ENCODE measurements at places on chromosomes 12 and 14.

GRCh38 chr12:59459966-59460660, 135.7 kb upstream of the SLC16A7 start:
- DNase-seq = no peak

DNA sequence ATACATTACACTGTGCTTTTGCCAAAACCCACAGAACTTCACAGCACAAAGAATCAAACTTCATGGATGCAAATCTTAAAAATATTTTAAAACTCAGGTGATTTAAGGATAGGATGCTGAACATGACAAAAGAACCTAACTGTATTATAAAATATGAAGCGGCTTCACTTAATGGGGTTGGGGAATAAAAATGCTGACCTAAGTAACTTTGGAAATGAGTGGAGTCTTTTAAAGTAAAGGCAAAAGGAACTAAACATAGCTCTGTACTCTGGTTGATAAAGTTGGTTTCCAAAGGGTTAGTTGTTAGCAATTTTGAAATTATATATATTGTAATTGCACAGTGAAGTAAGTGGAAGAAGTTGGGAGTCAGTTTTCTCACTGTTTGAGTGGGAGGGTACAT, 111.5 kb upstream of the SYT1 start:
- no peak for DNase-seq

DNA sequence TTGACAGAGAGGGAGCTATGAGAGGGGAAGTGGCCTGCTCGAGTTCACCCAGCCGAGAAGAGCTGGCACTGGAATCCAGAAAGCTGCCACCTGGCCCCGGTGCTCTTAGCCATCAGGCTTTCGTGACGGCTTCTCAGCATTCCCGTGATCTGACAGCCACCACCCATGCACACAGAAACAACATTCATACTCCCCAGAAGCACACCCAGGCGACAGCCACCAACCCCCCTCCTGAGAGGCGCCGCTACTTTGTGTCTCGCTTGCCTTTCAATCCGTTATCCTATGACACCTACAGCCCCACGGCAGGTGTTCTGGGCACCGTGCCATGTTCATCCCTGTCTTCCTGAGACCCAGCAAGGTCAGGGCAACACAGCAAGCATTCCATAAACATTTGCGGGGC, 31.4 kb downstream of the PSMC1 start:
- DNase-seq = peak; percentile 55

GRCh38 chr14:65791191-65791981, 378.9 kb downstream of the FUT8 start:
- DNase-seq = no peak

DNA sequence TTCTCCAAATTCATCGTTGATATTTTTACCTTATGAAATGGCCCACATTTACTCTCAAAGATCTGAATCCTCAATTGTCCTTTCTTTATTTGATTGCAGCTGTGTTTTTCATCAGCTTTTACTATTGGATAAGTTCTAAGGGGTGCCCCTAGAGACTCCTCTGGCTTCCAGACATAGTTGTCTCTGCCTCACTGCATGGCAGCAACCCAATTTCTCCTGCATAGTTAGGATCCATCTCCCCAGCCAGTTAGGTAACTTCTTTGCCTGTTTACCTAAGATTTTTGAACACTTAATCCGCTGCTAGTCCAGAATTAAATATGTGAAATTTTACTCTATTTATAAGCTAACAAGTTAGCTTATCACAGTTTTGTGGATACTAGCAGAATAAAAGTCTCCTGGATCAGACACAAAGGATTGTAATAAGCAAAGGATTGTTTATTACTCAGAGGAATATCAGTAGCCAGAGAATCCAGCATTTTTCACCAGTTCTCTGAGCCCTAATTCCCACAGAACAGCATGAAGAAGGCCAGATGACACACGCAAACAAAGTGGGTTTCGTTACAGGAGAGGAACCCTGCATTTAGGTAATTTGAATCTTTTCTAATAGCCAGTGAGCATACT, 101.1 kb downstream of the BBS10 start:
- no peak for DNase-seq

DNA sequence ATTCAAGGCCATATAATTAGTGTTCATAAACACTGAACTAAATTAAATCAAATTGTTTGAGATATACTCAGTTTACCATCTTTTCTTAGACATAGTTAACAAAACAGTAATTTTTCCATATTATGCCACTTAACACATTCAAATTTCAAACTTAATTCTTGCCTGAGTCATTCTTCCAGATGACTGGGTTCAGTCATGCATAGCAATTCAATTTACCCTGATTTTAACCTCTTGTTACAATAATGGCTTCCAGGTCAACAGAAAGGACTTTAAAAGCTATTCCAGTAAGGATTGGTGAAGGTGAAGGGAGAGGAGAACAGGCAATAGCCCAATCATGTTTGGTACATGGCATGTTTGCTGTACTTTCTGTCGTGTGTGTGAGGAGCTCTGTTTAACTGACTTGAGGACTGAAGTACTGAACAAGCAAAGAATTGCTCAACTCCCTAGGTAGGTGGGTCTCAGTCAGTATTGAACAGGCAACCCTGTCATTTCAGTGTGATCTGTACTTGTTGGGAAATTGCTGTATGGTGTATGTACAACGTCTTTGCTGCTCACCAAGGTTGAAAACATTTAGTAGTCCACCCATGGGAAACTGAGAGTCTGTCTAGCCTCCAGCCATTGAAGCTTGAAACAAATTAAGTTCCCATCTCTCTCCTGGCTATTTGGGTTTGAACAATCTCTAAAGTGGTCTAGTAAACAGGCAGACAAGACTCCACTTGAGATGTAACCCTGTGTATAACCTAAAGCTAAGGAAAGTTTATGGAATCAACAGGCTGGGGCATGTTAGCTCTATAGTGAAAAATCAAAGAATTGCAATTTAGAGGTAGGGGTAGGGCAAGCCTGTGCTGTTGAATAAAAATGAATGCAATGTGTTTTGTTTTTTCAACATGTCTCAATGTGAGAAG, 327.2 kb downstream of the BTG1 start:
- peak; percentile 49 for DNase-seq

DNA sequence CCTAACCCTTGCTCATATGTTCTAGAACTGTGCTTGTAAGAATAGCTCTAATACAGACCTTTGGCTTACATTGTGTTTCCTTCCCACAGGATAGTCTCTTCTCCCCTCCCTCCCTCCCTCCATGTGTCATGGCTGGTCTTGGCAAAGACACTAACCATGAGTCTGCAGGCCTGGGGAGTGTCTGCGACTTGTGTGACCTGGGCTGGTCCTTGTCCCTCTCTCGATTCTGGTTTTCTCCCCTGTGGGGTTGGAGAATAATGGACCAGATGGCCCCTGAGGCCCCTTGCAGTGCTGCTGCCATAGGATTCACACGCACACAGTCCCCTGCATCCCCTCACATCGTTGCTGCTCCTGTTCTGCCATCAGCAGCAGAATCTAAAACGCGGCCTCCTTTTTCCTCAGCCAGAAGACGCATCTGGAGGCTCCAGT, 30.3 kb downstream of the DEGS2 start:
- DNase-seq = no peak

DNA sequence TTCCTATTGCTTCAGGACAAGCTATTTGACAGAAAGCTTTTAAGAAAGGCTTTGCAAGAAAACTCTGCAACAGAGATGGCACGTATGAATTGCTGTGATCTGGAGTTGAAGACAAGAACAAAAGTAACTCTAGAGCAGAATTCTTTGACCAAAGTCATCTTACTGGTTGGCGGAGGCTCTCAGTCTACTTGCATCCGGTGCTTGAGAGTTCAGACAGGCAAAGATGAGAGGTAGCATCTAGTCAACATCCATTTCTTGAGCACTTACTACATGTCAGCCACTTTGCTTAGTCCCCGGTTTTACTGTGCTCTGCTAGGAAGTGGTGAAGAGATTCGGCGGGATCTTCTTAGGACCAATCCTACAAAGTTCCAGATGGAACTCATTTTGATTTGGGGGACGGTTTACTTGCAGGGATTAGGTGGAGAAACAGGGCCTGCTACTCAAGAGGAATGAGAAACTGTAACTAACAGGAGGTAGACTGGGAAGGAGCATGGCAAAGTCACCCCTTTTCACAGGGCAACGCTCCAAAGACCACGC, 404 bp upstream of the CCDC91 start:
- no peak for DNase-seq

GRCh38 chr14:55446127-55446736, 5.8 kb upstream of the TBPL2 start:
- DNase-seq = peak; percentile 82

DNA sequence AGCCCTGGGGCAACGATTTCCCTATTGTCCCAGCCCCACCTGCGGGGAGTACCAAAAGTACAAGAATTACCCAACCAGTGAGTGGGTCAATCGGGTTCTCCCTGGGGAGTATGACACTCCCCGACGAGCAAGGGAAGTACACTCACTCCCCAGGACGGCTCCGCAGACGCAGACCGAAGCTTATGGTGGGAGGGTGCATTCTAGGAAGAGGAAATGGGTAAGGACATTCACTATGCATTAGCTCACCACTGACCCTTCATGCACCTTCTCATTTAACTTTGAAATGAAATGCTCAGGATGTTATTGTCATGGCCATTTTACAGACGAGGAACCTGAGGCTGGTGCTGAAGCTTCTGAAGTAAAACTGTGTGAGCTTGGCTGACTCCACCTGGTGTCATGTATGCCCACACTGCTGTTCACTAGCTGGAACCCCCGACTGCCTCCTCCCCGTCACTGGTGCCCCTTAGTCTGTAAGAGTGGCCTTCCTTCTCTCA, 45.8 kb upstream of the TMED10 start:
- no peak for DNase-seq

GRCh38 chr14:35632676-35633075, 98.7 kb downstream of the INSM2 start:
- DNase-seq = peak; percentile 89

DNA sequence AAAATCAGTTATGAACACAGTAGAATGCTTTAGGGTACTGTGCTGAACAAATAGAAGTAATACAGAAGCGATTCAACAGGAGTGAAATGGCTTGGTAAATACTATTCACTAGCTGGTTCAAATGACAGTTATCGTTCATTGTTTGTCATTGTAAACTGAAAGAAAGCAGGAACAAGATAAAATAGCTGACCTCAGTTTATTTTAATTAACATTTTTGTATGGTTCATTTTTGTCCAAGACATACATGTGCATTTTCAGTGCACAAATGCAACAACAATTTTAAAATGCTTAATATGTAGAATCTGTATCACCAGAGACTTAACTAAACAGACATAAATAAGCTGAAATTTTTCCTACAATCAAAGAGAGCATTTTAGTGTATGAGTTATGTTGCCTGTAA, 49.9 kb downstream of the ALX1 start:
- no peak for DNase-seq

- no peak for DNase-seq
Measured at GRCh38 chr12:121719926-121720414, 7.4 kb downstream of the TMEM120B start.

GRCh38 chr14:67131691-67132090, 57.5 kb upstream of the GARIN2 start:
- DNase-seq = no peak

DNA sequence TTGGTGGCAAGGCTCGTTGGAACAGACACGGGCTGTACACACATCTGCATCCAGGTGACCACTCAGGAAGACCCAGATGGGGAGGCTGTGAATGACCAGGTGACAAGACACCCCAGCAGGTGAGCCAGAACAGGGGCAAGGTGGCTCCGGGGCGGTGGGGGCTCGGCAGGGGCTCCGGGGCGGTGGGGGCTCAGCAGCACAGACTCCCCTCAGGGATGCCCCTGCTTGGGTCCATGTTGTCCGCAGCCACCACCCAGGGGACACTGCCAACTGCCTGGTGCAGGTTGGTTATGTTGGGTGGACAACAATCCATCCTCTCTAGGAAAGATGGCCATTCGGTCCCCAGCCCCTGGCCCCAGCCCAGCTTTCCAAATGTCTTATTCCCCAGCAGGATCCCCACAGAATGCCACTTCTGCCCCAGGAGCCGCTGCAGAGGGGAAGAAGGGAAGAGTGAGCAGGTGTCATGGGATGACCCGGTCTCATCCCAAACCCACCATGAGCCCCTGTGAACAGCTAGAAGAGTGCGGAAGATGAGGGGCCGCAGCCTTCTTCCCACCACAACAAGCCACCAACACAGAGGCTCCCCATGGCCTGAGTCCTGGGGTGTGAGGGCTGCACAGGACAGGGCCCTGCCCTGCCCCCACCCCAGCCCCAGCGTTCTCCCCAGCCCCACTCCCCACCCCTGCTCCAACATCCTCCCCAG, 31.4 kb upstream of the C14orf180 start:
- no peak for DNase-seq

DNA sequence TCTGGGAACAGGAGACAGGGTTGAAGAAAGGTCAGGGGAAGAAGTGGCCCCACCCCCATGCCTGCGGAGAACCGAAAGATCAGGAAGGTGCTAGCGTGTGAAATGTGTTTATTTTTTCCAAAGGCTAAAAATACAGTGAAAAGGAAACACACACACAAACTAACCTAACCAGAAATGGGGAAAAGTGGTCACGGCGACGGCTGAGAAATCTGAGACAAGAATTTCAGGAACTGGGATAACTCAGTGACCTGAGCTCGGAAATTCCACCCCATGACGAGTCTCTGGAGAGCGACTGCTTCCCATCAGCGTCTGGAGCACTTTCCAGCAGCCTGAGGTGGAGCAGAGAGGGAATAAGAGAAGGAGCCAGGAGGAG, 16.6 kb upstream of the RND1 start:
- no peak for DNase-seq

DNA sequence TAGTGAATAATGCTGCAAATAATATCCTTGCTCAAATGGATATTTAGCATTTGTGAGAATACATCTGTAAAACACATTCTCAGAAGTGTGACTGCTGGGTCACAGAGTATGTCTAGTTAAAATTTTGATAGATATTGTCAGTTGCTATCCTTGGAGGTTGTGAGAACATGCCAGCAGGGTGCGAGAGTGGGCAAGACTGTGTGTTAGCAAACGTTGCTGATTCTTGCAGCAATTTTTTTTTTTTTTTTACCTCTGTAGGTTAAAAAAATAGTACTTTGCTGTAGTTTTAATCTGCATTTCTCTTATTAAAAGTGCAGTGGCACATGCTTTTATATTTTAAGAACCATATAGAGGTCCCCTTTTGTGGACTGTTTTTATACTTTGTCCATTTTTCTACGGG, 4.5 kb upstream of the NYNRIN start:
- no peak for DNase-seq

- DNase-seq = no peak
Measured at GRCh38 chr12:53328043-53328435, 6.6 kb upstream of the AAAS start.

DNA sequence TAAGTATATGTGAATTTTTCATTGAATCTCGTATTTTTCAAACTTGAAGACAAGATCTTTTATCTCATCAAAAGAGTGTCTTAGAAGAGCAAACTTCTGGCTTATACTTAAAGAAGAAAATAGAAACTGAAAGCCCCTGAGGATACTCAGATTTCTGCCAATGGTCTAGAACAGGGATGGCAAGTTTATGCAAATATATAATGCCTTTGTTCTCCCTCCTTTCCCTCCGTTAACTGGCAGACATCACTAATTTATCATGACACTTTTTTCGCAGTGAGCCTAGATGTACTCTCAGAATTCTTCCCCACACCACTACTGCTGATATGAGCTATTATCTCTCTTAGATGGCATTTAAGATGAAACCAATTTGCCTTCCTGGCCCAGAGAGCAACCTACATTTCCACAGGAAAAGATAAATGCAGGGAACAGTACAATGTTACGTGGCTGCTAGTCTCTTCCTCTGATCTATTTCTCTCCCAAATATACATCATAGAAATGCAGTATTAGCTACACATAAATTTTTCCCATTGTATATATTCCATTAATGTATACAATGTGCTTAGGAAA, 40.0 kb upstream of the DAAM1 start:
- DNase-seq = no peak

GRCh38 chr14:25118671-25119070, 68.7 kb upstream of the STXBP6 start:
- DNase-seq = no peak

Measured in NCI-H1105 (cell line).